ENCODE measurements at places on chromosomes 1 and 21.

- DNase-seq = peak; percentile 19
Measured at GRCh38 chr1:94327001-94327690, 89.8 kb upstream of the ARHGAP29 start.

- peak; percentile 86 for DNase-seq
Measured at GRCh38 chr1:27598902-27599528, 4.9 kb downstream of the AHDC1 start.

DNA sequence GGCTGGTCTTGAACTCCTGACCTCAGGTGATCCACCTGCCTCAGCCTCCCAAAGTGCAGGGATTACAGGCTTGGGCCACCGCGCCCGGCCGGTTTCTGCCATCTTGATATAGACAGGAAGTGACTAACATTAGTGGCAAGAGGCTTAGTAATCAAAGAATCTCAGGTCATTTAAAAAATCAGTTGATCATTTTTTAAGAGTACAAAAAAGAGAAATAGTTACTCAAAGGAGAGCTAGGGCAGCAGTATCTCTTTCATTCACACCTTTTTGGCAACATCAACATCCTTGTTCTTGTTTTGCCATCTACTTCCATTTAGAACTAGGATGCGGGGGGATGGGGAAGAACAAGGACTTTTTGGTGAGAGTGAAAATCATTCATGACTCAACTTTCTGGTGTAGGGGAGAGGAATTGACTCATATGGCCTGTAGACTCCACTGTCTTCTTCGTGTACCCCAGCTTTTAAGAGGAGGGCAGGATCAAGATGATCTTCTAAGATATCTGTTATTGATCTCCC is 8.8 kb downstream of the FCRLB start:
- DNase-seq = peak; percentile 79

GRCh38 chr21:45164124-45164511 is 89.7 kb downstream of the ADARB1 start:
- no peak for DNase-seq

- DNase-seq = peak; percentile 51
Measured at GRCh38 chr1:29450591-29450990, 214.3 kb downstream of the PTPRU start.

GRCh38 chr1:100292711-100293110 is 26.7 kb downstream of the RTCA start:
- no peak for DNase-seq

- DNase-seq = no peak
Measured at GRCh38 chr1:6491081-6491449, 402 bp downstream of the PLEKHG5 start.

- DNase-seq = no peak
Measured at GRCh38 chr21:45013260-45013841, 61.0 kb upstream of the ADARB1 start.

DNA sequence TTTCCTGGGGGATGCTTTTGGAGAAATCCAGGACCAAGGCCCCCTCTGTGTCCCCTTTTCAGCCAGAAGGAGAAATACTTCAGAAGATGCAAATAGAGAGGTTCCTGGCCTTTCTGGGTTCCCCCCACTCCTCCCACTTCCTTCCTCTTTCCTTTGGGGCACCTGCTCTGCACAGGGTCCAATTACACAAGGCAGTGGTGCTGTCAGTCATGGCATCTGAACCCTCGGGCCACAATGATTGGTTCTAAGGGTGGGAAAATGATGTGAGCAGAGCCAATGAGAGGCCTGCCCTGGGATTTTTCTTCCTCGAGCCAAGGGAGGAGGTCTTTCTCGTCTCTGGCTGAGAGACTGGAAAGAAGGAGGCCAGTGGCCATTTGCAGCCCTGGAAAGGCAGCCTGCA is 282.2 kb downstream of the NPHP4 start:
- DNase-seq = no peak

- DNase-seq = peak; percentile 100
Measured at GRCh38 chr1:235067396-235068157, 61.1 kb downstream of the TOMM20 start.

DNA sequence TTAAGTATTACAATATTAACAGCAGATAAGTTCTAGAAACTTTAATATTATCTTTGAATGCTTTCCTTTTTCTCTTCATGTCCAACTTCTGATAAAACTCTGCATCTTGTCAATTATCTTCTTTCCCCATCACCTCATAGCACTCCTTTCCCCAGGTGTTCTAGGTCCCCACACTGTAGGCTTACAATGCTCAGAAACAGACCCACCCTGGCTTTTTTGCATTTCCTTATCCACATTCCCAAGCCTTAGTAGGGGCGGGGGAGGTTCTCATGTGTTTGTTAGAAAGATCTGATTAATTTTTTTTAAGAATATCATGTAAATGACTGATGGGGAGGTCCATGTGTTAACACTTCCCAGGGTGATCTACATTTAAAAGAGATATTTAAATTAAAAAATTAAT is 63.9 kb downstream of the PLPPR4 start:
- DNase-seq = no peak

GRCh38 chr1:161382214-161383019 is 14.7 kb upstream of the CFAP126 start:
- DNase-seq = peak; percentile 59

DNA sequence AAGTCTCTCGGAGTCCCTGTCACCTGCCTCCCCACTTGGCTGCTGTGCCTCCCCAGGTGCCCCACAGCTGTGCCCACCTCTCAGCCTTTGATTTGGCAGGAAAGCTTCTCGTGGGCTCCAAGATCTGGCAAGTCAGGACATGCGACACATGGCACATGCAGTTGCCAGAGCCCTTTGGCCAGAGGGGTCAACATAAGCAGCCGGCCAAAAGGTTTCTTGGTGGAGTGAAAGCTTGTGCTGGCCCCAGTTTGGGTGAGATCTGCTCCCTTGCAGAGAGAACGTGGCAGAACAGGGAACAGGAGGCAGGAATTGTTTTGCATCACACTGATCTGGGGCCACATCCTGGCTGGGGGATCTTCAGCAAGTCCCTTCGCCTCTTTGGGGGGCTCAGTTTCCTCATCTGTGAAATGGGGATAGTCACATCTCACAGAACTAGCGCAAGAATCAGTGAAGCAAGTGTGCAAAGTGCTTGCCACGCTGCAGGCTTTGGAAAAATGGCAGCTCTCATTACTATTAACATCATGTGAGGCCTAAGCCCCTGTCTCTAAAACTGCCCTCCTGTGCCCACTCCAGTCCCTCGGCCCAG is 232.6 kb downstream of the TRABD2B start:
- no peak for DNase-seq

- no peak for DNase-seq
Measured at GRCh38 chr1:4150262-4150661, 250.2 kb upstream of the C1orf174 start.

GRCh38 chr1:7808253-7808844 is 24.3 kb downstream of the PER3 start:
- peak; percentile 45 for DNase-seq

DNA sequence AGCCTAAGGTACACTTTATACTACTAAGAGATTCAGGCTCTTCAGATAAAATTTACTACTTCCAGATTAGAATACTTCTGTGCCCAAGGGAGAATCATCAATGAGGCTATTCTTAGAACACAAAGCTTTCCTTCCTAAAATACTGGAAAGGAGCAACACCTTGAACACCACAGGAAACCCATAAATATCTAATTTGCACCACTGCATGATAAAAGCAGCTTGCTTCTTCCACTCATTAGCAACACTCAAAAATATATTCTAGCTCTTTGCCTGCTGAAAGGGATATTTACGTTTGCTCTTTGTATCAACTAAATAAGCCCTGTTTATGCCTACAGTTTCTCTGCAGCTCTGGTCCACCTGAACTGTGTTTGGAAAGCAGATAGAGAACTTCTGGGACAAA is 284.3 kb downstream of the RWDD3 start:
- DNase-seq = no peak

DNA sequence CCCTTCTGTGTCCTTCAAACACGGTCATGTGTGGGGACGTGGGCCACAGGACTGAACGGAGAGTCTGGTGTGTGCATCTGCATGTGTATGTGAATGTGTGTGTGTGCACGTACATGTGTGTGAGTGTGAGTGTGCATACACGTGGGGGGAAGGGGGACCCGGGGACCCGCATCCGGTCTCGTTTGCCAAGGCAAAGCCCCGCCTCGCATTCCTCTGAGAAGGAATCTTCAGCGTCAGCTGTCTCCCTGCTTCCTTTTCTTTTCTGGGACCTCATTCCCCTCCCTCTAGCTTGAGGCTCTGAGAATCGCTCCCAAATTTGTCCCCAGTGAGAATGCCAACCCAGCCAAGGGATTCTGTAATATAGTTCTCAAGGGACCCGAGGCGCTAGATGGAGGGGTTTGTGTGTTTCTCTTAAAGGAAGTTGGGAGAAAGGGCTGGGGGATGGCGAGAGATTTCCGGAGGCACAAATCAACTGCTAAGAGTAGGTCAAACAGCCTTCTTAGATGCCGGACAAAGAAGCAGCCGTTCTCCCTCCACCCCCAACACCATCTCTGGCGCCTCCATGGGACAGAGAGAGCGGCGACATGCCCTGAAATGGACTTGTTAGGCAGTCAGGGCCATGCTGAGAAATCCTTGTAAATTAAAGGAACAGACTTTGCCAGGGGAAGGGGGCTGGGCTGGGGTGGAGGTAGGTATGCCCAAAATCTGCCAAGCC is 6.6 kb downstream of the IFFO2 start:
- peak; percentile 73 for DNase-seq

DNA sequence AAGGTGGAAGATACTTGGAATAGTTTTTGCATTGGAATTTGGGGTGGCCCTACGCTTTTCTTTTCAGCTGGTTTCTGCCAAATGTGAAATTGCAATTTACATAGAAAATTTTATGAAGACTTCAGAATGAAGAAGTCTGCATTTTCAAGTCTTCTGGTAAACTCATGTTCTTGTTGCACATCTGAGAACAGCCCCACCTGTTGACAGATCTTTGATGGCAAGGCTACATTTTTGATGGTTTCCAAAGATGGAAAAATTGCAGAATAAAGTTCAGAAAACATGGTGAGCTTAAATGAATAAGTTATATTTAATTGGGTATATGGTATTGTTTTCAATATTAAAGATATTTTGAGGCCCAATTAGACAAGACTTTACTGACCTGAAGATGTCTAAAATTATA is 25.4 kb downstream of the OLFM3 start:
- no peak for DNase-seq

GRCh38 chr1:85357817-85358216 is 81.4 kb upstream of the BCL10 start:
- DNase-seq = no peak

- peak; percentile 26 for DNase-seq
Measured at GRCh38 chr1:44170281-44170823, 28.9 kb upstream of the KLF18 start.

GRCh38 chr1:204177133-204177532 is 11.0 kb upstream of the REN start:
- no peak for DNase-seq

GRCh38 chr1:59751004-59751395 is 63.7 kb upstream of the HOOK1 start:
- no peak for DNase-seq

- DNase-seq = peak; percentile 53
Measured at GRCh38 chr1:159890390-159890789, 9.6 kb downstream of the CFAP45 start.

DNA sequence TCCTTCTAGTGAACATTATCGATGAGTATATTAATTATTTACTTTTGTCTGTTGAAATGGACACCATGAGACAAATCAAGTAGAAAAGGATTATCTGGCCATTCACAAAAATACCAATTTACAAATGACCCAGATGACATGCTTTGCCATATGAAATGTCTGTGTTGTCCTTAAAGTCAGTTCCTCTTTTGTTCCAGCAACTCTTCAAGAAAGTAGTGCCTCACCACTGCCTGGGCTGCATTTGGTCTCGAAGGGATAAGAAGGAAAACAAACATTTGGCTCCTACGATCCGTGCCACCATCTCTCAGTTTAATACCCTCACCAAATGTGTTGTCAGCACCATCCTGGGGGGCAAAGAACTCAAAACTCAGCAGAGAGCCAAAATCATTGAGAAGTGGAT is 79.6 kb downstream of the RGL1 start:
- no peak for DNase-seq

DNA sequence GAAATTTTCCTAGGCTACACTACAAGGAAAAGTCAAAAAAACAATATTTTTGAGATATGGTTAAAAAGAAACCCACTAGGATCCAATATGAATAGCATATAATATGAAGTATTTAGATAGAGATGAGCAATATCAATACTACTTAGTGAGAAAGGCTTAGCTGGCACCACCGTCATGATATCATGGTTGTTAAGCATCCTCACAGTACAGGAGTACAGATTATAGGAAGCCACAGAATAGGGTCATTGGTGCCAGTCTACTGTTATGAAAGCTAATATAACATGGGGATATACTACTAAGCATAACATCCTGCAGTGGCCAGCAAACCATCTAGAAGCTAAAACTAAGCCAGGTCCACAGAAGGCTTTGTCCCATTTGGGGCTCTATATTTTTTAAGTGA is 28.4 kb upstream of the NRIP1 start:
- no peak for DNase-seq

DNA sequence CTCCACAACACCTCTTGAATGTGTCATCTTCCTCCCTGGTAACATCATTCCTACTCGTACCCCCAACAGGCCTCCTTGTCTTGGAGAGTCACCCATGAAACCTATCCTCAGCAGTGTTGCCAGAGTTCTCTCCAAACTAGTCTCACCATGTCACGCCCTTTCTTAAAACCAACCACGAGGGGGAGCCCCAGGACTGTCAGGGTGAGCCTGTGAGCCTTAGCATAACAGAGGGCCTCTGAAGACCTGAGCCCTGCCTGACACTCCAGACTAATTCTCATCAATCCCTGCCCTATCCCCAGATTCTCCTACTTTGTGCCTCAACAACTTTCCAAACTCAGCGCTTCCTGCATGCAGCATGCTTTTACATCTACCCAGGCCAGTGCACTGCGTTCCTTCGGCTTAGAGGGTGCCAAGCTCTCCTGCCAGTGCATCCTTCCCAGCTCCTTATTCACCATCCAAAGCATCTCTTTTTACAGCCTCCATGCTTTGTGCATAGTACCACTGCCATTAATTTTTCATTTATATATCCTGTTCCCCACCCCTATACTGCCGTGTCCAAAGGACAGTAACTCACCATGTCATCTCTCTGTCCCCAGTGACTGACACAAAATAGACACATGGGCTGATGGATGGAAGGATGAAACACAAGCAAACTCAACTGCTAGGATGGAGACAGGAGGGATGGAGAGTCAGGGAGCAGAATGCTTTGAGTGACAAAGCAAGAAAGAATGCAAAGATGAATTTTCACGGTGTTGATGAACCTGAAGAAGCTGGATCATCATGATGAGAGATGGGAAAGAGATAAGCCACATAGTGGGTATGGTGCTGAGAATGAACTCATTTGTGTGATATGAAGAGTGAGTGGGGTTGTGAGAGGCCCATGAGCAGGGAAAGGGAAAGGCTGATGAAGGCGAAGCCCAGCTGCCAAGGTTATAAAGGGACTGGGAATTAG is 34.0 kb downstream of the ZNF697 start:
- DNase-seq = peak; percentile 77

GRCh38 chr1:188261849-188262248 is 1433.1 kb downstream of the PLA2G4A start:
- DNase-seq = no peak

- DNase-seq = peak; percentile 79
Measured at GRCh38 chr1:53899206-53899628, 5.2 kb downstream of the DIO1 start.

All from RPMI7951 (cell line).